ENCODE measurements at places on chromosomes 1 and 21.
A peak's percentile ranks its signal among the peaks of the same experiment; 100 is the strongest.

GRCh38 chr1:152013664-152014237 is 20.1 kb upstream of the S100A10 start:
- DNase-seq = peak; percentile 70

DNA sequence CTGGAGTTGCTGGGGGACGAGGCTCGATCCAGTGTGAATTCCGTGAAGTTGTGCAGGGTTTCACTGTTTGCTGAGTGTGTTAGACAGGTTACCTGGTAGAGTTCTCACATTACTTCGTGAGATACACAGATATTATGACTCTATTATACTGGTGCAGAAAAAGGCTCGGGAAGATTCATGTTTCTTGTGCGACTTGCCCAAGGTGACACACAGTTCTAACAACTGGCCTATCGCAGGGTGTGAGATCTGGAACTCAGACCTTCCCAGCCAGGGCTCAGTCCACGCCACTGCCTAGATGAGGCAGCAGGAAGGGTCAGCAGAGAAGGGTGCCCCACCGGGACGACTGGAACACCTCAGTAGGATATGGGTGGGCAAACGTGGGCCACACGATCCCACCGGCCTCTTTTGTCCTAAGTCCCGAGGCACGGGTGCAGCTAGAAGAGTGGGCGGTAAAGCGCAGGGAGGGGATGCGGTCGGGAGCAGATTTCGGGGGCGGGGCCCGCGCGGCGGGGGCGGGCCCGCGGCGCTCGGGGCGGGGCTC is 296 bp upstream of the RNPEP start:
- DNase-seq = no peak

- no peak for DNase-seq
These were observed 8.0 kb downstream of the BATF3 start for GRCh38 chr1:212691561-212692071.

- peak; percentile 95 for DNase-seq
These were observed 143.0 kb downstream of the ELAVL4 start for GRCh38 chr1:50251702-50252101.
